ENCODE measurements at places on chromosomes 7 and 10.

DNA sequence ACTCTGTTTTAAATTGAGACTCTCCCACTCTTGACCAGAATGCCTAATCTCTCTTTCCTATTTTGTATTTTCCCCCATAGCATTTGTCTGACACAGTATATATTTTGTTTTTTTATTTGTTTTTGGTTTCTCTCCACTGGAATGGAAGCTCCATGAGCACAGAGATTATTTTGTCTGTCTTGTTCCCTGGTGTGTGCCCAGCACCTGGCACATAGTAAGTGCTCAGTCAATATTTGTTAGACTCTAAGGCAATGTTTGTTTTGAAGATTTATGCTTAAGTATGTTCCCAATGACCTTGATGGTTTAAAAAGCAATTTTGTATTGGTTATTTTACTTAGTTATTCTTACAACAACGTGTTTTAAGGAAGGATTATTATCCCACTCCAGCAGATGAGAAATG is 201.8 kb downstream of the DYNC1I1 start:
- DNase-seq = no peak

- no peak for DNase-seq
Measured at GRCh38 chr7:41559426-41559825, 143.5 kb downstream of the INHBA start.

DNA sequence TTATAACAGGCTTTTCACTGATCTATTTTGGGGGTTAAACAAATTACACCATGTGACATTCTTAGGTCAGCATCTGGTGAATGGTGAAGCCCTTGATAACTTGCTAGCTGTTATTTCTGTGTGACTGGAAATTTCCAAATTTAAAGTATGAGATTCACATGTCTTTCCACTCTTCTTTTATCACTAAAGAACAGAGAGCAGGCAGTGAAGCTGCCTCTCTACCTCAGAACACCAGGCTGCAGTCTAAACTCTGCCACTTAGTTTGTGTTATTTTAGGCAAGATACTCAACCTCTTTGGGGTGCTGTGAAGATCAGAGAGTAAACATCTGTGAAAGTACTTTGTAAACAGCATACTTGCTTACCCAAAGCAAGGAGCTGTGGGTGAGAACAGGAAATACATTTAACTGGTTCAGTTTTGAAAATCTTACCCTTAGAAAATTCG is 15.5 kb upstream of the SP4 start:
- DNase-seq = no peak

DNA sequence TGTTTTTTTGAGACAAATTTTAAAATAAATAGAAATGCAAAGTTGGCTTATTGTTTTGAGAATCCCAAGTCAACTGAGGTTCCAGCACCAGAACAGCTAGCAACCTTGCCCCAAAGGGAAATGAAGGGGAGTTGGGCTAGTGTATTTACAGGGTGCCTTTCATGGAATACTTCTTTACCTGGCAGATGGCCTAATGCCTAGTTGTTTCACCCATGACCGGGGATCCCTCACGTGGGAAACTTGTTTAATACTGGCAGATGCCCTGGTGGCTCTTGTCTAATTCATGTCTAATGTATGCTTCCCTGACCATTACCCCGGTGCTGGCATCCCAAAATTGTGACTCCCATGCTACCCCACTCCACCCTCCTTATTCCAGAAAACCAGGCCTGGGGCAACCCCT is 861.1 kb upstream of the ZWINT start:
- DNase-seq = no peak

- DNase-seq = no peak
Measured at GRCh38 chr7:31529103-31529502, 15.2 kb downstream of the ITPRID1 start.

DNA sequence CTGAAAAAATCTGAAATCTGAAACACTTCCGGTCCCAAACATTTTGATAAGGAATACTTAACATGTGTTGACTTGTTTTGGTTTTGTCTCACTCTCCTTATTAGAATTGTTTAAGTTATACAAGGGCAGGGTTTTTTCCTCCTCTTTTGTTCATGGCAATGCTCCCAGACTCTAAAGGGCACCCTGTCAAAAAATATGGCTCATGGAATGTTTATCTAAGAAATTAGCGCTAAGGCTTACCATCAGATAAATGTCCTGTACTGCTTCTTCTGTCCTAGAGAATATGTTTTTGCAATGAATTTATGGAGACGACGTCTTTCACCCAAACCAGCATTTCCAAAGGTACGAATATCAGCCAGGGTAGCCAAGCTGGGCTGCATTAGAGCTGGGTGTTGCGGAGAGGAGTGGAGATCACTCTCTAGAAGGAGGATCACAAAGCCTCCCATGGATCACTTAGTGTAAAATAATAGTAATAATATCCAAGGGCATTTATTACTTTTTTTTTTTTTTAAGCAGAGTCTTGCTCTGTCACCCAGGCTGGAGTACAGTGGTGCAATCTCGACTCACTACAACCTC is 46.8 kb downstream of the ERLIN1 start:
- DNase-seq = no peak

DNA sequence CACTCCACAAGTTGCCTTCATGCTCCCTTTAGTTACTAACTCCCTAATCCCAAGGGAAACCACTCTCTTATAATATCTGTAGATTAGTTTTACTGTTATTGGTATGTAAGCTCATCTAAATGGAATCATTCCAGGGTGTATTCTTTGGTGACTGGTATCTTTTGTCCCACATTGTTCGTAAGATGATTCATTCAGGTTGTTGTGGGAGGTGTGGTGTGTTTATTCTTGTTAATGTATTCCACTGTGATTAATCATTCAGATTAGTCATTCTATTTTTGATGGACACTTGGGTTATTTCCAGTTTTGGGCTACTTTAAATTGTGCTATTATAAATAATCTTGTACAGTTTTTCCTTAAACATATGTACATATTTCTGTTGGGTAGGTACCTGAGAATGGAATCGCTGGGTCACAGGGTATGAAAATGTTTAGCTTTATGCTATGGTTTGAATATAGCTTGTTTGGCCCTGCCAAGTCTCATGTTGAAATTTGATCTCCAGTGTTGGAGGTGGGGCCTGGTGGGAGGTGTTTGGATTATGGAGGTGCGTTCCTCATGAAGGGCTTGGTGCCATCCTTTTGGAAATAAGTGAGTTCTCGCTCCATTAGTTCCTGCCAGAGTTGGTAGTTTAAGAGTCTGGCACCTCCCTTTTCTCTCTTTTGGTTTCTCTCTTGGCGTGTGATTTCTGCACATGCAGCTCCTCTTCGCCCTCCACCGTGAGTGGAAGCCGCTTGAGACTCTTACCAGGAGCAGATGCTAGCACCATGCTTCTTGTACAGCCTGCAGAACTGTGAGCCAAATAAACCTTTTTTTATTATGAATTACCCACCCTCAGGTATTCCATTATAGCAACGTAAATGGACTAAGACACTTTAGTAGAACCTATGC is 13.8 kb downstream of the BTRC start:
- DNase-seq = no peak

DNA sequence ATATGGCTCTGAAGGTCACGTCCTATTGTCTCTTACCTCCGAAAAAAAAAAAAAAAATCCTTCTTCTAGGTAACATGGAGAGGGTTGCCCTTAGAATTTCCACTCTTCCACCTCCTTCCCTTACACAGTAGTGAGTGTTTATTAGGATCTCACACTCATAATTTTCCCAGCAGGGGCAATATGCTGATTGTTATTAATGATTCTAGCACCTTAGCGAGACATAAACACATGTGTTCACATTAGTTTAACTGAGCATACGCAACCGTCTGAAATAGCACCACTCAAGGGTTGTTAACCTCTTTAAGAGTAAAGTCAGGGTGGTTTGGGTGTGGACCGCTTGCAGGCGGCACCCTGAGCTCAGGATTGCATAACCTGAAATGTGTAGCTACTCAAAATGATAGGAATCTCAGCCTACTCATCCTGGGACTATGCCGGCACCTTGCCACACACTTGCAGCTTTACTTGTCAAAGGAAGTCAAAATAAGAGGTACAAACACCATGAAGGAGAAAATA is 52.2 kb downstream of the CPEB3 start:
- no peak for DNase-seq

DNA sequence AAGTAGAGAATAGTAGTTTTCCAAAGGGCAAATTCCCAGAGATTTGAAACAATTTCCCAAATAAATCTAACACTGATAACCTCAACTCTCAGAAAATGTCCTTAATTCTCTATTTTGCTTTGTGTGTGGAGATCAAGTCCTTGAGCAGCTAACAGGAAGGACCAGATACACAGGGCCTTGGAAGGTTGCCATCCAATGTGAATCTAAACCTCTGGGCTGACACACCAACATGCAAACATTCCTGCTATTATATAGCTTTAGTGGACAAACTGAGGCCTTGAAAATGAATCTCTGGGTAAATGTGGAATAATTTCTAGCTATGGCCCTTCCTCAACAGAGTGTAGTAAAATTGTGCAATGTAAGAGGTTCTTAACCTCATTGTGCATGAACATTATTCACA is 44.1 kb upstream of the PARD3 start:
- DNase-seq = no peak

- DNase-seq = no peak
Measured at GRCh38 chr7:41861642-41862041, 158.8 kb upstream of the INHBA start.

- peak; percentile 87 for DNase-seq
Measured at GRCh38 chr7:128135515-128136214, 104.4 kb upstream of the LRRC4 start.

DNA sequence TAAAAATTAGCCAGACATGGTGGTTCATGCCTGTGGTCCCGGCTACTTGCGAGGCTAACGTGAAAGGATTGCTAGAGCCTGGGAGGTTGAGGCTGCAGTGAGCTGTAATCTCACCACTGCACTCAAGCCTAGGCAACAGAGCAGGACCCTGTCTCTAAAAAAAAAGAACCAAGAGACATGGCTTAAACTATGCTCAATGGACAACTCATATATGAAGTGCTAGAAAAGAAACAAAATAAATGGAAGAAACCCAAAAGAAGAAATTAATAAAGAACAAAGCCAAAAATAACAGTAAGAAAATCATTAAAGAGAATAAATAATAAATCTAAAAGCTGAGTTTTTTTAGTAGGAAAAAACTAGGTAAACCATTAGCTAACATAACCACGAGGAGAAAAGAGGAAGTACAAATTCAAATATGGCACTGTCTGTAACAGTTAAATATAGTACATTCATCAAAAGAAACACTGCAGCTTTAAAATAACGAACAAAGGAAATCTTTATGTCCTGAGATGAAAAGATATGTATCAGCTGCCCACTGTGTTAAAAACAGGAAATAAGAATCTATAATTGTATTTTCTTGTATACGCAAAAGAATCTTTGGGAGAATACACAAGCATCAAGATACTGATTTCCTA is 48.7 kb downstream of the UPF2 start:
- no peak for DNase-seq

DNA sequence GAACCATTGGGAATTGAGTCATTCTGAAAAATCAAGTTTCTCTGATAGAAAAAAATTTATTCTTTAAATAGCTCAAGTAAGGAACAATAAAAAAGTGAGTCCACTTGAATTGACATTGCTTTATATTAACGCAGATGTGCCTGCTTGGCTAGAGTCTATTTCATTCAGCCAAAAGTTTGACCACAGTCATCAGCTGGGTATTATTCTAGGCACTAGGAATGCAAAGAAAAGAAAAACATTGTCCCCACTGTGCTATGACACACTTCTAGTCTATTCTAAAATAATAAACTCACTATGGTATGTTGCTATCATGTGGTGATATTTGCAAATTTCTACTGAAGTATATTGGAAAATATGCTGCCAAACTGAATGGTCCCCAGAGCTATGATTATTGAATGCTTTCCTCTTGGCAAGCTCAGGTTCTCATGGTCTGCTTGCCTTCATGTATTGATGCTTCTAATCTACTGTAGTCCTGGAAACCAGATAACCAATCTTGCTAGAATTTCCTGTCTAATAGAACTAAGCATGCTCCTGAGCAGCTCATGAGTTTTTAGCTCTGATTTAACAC is 8.3 kb downstream of the SFRP4 start:
- DNase-seq = no peak

- DNase-seq = no peak
Measured at GRCh38 chr7:132103718-132104117, 472.6 kb downstream of the PLXNA4 start.

DNA sequence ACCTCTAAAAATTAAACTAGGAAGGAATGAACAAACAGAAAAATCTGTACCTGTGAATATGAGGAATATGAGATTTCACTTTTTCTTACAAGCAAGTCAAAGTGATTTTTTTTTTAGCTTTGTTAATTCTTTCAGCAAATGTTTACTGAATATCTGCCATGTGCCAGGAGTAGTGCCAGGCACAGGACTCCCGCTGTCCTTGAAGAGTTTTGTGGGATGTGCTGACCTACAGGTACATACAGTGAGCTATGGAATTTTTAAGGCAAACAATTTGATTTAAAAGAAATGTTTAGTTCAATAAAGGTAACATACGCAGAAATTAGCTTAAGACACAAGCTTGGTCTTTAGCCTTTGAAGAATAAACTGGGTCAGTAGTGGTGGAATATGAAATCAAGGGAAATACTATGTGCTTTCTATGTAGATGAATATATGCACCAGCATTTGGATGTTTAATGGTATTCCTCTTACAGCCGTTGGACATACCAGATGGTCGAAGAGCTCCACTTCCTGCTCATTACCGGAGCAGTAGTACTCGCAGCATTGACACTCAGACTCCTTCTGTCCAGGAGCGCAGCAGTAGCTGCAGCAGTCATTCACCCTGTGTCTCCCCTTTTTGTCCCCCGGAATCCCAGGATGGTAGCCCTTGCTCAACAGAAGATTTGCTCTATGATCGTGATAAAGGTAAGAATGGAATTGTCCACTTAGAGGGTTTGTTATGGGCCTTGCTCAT is 102.0 kb downstream of the GLCCI1 start:
- DNase-seq = no peak
